Cardiac septum (tissue), 1 donor: ENCODE measurements at places on chromosomes 1 and 21.

- DNase-seq: no peak
Measured at GRCh38 chr1:30984165-30984889, 75.8 kb upstream of the SDC3 start.

DNA sequence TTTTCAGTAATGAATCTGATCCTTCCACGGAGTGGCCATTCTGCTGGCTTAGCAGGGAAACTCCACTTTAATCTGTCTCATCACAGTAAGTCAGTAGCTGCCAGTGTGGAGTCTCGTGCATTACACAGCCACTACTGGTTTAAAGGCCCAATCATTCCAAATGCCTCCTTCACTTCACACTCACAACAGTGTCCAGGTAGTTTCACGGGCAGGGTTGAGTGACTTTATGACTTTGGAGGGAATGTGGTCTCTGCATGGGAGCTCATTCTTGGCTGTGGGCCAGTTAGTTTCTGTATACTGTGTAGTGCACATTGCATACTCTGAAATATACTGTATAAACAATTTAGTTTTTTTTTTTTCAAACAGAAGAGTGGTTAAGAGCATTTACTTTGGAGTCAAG, 34.6 kb upstream of the C1orf87 start:
- DNase-seq: no peak

GRCh38 chr1:178543290-178543607, 30.3 kb downstream of the TEX35 start:
- no peak for DNase-seq

- no peak for DNase-seq
Measured at GRCh38 chr21:29164323-29164942, 34.0 kb downstream of the MAP3K7CL start.

DNA sequence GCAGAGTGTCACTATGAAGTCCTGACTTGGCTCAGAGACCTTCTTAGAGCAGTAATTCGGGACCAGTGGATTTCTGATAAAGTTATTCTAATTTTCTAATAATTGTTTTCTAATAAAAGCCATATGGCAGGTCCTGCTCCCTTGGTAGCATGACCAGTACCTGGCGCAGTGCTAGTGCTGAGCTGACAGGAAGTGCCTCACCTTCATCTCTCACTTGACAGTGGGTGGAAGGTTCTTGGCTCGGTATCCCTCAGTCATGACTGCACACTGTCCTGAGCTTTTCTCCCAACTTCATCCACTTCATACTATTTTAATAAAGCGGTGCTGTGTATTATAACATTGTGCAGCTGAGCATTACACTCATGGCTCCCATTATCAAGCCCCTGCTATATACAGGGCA, 14.1 kb downstream of the VANGL1 start:
- DNase-seq: no peak

DNA sequence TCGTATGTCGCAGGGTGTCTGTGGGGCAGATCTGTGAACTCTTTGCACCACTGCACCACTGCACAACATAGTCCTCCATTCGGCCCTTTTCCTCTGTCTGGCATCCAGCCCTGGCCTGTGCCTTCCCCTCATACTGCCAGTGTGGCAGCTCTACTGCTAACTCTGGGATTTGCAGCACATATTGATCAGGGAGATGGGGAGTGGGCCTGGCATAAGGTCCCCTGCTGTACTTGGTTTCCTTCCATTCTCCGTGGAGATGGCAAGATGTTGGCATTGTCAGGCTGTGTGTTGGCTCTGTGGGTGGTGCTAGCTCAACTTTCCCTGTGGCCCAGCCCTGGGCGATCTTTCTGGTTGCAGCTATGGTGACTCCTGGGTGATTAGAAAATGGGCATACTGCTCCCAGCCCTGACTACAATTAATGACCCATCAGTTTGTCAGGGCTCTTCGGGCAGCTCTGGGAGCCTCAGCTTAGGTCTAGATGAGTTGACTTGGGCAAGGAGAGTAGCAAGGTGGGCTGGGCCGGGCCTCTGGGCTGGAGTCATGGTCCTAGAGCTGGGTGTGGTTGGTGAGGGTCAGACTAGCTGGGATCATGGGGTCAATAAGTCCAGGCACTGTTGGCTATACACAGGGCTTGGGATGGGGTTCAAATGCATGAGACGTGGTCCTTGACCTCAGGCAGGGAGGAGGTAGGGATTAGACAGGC, 11.4 kb downstream of the PTPRU start:
- DNase-seq: peak; percentile 47

GRCh38 chr21:25735646-25736597, 1.1 kb downstream of the GABPA start:
- DNase-seq: peak; percentile 90

- no peak for DNase-seq
Measured at GRCh38 chr1:245588116-245588639, 433.4 kb downstream of the KIF26B start.
